ENCODE measurements at places on chromosomes 2 and 18. TPM values are rescaled to one million over a fixed set of nuclear protein-coding genes. Genes with fewer than 3 reads are reported as not detected.
A peak's percentile ranks its signal among the peaks of the same experiment; 100 is the strongest.

GRCh38 chr2:235754357-235755207 lies 260.7 kb downstream of the AGAP1 start:
- DNase-seq, result peak; percentile 37

- no peak for DNase-seq
These were observed 15.9 kb downstream of the GTF3C3 start for GRCh38 chr2:196783431-196784094.

DNA sequence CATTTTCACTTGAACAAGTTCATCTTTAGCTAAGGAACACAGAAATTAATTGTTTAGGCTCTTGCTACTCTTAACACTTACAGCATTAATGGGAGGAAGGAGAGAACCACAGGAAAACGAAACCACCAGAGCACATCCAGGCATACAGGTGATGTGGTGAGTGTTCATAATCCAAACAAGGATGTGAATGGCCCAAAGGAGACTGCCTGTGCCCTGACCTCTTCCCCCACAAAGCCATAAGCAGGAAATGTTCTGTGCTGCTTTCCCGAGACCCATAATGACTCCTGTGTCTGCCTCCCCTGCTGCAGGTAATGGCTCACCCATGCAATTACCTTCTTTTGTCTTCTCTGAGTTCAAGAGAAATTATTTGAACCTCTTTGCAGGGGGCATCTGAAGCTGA lies 295.9 kb upstream of the LINC00305 start:
- no peak for DNase-seq

GRCh38 chr18:13219593-13220159 lies 1.1 kb downstream of the LDLRAD4 start:
- DNase-seq, result no peak

GRCh38 chr2:55951533-55951932 lies 28.0 kb upstream of the EFEMP1 start:
- no peak for DNase-seq

CTAGE1 gene
- total RNA-seq, result not detected

LGALSL gene
- 19.5 TPM for total RNA-seq

NETO1 gene
- 0.73 TPM for total RNA-seq

GRCh38 chr2:222810044-222810443 lies 50.8 kb upstream of the ACSL3 start:
- DNase-seq, result no peak

MAP3K2 gene
- total RNA-seq, result 50.2 TPM

- DNase-seq, result no peak
These were observed 11.7 kb downstream of the ARHGAP28 start for GRCh38 chr18:6741232-6741663.

CCDC121 gene
- 0.87 TPM for total RNA-seq

- no peak for DNase-seq
These were observed 155.4 kb upstream of the VRK2 start for GRCh38 chr2:57891086-57891712.

TOGARAM2 gene
- not detected for total RNA-seq

GRCh38 chr2:169330555-169331198 lies 31.7 kb downstream of the LRP2 start:
- DNase-seq, result no peak

DNA sequence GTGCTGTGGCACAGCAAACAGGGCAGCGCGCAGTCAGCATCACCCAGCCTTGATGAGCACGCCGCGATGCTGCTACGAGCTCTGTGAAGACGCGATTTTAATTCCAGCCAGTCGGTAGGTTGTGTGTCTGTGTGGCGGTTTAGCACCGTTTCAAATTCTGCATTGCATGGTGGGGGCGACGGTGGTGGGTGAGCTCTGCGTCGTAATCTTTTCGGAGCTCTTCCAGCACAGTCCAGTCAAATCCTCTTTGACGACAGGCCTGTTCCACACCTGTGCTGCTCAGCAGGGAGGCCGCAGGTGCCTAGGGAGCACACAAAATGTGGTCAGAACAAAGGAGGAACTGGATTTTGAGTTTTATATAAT lies 8.6 kb downstream of the ALLC start:
- no peak for DNase-seq

DNA sequence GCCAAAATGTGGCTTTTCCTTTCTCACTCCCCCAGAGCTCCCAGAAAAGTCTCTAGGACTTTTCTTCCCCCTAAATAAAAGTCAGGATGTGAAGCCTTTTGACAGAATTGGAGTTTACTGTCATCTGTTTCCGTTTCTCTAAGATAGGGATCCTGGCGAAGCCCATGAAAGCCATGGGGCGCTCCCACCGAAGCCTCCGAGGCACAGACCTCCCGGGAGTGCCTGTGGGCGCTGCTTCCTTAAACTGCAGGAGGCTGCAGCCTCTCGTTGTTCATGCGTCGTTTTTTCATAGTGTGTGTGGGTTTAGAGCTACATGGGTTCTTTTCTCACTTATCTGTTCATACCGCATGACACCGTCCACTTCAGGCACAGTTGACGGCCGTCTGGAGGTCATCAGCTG lies 56.8 kb downstream of the ASAP2 start:
- no peak for DNase-seq

DNA sequence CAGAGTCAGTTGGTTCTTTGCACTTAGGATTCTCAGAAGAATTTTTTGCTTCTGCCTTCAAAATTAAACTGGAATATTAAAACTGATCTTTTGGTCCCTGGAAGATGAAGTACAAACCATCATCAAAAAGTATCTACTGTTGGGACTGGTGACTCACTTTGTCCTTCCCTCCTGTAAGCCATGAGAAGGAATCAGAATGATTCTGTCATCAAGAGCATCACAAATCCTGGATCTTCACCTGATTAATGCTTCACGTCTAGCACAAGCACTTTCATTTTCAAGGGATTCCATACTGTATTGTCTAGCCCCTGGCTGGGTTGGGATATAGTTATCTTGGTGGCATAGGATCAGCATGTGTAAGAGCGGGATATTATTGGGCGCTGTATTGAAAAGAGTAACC lies 69.3 kb upstream of the CYP1B1 start:
- no peak for DNase-seq

EGR4 gene
- total RNA-seq, result not detected

KCNS3 gene
- 31.0 TPM for total RNA-seq

TUBB8B gene
- total RNA-seq, result not detected

- DNase-seq, result no peak
These were observed 223.7 kb upstream of the TRIB2 start for GRCh38 chr2:12493031-12493513.

DNA sequence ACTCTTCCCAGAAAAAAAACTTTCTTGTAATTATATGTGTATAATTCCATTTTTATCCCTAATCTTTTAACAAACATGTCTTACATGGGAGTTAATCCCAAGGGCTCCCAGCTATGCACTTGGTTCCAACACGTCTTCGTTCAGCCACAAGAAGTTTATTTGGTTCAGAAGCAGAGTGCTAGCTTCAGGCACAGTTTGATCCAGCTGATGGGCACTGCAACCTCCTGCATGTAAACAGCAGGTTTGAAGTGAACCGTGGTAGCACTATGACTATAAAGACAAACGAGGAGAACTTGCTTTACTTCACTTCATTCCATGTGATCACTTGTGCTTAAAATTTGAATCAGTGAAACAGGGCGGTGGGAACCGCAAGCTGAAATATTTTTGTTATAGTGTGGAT lies 7.0 kb upstream of the RNASEH1 start:
- no peak for DNase-seq

DNA sequence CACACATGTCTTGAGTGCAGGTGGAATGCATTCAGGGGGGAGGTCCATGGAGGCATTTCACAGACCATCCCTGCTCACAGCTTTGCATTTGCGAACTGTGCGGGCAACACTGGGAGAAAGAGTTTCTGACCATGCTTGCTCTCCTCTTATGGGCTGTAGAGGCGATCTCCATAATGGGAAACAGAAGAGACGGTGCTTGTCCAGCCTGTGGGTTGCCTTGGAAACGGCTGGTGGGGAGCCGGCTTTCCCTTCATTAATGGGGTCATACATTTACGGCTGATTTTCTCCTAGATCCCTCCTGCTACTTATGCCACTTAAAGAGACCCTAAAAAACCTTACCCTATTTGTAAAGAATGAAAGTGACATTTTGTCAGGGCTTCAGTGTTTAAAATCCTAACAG lies 147.4 kb downstream of the SOX11 start:
- DNase-seq, result peak; percentile 32

DNA sequence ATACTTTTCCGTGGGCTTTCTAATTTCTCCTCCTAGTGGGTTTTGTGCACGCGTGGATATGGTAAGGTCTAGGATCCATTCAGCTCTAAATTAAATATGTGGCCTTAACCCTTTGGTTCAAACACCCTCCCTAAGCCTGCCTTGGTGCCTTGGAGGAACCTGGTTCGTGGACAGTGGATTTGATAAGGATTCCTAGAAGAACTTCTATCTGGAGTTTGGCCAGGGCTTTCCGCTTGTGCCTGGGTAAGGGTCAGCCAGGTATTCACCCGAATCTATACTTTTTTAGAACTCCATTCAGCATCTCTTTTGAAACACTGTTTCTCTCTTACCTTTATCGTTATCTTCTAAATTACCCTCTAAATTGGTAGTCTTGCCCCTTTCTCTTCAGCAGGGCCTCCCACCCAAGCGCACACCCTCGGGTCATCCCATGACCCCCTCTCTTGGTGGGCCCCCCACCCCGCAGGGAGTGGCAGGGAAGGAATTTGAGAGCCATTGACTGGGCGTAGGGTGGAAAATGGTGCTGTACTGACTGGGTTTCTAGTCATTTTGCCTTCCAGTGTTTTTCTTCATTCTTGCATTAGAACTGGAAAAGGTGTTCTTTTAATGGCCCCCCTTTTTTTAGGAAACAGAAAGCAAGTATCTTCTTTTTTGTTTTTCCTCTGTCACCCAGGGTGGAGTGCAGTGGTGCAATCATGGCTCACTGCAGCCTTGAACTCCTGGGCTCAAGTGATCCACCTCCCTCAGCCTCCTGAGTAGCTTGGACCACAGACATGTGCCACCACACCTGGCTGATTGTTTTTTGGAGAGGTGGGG lies 1.8 kb downstream of the SOCS6 start:
- peak; percentile 17 for DNase-seq

OSR1 gene
- total RNA-seq, result 6.2 TPM

DNA sequence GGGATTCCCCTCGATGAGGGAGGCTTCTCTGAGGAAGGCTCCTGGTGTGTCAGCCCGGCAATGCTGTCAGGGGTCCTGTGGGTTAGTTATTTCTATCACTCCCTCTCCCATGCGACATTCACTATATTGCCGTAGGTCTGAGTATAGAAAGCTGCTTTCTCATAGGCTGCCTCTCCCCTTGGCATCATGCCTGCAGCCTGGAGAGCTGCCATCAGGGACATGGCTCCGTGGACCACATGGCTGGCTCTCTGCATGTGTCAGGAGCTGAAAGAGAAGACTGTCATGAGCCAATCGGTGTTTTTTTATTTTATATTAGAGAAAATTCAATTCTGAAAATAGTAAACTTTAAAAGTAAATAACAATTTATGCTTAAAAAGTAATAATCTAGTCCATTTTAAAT lies 198.0 kb downstream of the CDH20 start:
- peak; percentile 42 for DNase-seq

GRCh38 chr2:196459539-196459938 lies 180.0 kb upstream of the CCDC150 start:
- DNase-seq, result no peak

TRPM8 gene
- total RNA-seq, result not detected

DNA sequence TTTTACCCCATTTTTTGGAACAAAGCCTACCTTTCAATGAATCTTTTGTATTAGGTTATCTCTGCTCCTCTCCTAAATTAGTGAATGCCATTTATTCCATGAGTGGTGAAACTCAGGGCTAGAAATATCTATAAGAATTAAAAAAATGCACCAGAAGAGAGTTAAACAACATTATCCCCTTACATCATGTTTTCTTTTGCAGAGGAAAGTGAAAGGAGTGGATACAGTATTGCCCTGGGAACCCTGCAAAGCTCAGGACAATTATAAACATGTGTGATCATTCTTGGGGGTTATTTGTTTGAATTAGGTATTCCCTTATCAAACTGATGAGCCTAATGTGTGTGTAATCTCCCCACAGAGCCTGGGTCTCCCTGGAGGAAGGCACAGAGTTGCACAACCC lies 559.2 kb downstream of the RNF144A start:
- no peak for DNase-seq

DNA sequence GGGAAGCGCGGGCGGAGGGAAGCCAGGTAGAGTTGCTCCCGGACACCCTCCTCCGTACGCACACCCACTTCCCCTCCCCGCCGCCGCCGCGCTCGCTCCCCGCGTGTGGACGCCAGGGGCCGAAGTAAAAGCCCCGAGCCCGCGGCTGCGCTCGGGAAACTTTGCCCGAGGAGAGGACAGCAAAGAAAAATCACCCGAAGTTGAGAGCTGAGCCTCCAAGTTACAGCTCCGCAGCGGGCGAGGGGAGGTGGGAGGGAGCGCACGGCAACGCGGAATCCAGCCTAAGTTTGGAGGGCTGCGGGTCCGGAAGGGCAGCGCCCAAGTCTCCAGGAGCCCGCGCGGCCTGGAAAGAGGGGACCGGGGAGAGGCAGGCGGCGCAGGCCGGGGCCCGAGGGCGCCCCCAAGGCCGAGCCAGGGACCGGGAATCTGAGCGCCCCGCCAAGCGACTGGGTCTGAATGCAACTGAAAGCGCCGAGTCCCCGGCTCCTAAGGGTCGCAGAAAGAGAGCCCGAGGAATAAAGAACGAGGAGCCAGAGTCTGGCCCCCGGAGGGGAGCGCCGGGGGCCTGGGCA lies 706 bp upstream of the BCL11A start:
- DNase-seq, result no peak

GRCh38 chr18:78611201-78611800 lies 368.3 kb upstream of the SALL3 start:
- no peak for DNase-seq

CCDC141 gene
- total RNA-seq, result 12.5 TPM

DNA sequence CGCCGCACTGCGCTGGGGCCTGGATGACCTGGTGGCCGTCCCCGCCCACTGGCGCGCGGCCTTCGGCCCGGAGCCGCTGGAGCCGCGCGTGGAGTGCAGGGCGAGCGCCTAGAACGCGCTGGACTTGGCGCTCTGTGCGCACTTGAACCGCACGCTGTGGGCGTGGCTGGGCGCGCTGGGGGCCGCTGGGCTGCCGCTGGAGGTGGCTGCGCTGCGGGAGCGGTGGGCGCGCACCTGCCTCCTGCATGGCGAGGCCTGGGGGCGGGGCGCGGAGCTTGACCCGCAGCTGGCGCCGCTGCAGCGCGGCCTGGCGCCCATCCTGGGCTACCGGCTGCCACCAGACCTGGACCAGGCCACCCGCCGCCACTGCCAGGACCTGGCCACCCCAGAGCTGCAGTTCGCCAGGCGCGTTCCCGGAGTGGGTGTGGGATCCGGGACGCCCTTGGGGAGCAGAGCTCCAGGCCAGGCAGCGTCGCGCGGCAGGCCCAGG lies 9.9 kb downstream of the AQP12B start:
- DNase-seq, result no peak

PSMD1 gene
- 96.4 TPM for total RNA-seq

LYPD6 gene
- not detected for total RNA-seq

DNA sequence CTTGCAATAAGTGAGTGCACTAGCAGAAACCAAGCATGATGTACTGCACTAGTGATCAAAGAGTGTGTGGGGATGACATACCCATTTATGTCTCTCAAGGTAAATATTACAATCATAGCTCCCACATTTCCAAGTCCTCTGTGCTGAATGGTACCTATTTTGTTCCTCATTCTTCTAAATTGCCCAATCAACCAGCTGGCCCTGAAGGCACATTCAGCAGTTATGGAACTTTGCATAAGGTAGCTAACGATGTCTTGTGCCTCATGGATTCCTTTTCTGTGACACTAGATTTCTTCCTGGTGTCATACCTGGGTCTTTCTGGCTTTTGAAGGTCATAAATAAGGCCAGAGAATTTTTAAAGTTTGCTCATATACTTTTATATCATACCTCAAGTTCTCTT lies 963.0 kb downstream of the SLC4A3 start:
- no peak for DNase-seq

All from stomach (tissue), 19 donors.